ENCODE measurements at places on chromosomes 2 and 18. TPM values are rescaled to one million over a fixed set of nuclear protein-coding genes. Genes with fewer than 3 reads are reported as not detected.

- DNase-seq = no peak
Measured at GRCh38 chr2:32752952-32753351, 125.1 kb downstream of the TTC27 start.

- no peak for DNase-seq
Measured at GRCh38 chr2:150690261-150690660, 202.8 kb upstream of the RND3 start.

- no peak for DNase-seq
Measured at GRCh38 chr2:129796801-129797488, 182.5 kb upstream of the RAB6C start.

DNA sequence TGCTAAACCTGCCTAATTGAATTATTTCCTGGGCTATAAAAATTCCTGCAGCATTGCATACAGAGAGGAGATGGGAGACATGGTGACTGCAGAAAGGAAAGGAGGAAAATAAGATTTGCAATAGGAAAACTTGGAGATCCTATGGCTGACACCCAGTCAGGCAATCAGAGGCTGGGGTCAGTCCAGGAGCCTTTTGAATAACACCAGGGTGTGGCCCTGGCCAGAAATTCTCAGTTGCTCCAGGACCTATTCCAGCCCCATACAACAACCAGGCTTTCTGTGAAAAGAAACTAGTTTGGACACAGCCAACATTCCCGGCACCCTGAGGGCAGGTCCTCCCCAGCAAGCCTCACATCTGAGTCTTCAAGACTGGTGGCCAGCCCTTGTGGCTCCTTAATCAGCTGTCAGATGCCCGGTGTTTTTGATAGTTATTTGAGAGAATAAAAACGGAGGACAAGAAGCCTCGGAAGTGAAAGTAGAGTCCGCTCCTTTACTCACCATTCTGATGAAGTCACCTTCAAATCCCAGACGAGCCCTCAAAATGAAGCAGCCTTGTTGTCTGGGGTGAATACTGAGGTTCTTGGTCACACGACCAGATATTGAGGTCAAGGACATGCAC lies 31.1 kb upstream of the GMCL1 start:
- no peak for DNase-seq

GRCh38 chr2:149653831-149654445 lies 66.4 kb upstream of the MMADHC start:
- DNase-seq = no peak

DNA sequence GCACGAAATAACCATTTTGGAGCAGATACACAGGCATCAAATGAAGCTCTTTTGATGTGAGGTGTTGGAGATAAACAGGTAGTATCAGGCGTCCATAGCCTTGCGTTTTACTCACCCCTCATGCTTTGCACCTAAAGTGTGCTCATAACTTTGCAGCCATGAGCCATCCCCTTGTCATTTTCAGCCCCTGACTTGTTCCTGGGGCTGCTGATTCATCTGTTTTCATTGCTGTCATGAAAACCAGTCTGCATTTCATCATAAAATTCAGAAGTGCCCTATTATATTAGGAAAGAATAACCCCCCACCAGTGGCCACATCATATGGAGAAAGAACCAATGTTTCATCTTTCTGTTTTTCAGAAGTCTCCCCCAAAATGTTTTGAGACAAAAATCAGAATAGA lies 329.7 kb upstream of the NRP2 start:
- no peak for DNase-seq

DNA sequence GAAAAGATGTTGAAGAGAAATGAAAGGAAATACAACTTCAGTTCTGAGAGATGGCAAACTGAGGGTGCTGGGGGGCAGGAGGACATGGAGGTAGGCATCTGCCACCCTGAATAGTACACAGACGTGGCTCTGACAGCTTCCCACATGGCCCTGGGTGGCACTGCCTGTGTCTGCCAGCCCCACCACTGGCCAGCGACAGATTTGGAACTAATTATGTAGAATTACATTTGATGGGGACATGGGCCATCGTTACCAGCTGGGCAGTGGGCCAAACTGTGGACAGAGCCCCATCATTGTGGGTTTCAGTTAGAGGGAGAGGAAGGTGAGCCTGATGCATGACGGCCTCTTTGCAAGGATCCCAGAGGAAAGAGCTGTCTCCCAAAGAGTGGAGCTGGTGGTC lies 216.0 kb upstream of the HAAO start:
- DNase-seq = no peak

- no peak for DNase-seq
Measured at GRCh38 chr18:49529596-49529995, 32.3 kb upstream of the LIPG start.

DNA sequence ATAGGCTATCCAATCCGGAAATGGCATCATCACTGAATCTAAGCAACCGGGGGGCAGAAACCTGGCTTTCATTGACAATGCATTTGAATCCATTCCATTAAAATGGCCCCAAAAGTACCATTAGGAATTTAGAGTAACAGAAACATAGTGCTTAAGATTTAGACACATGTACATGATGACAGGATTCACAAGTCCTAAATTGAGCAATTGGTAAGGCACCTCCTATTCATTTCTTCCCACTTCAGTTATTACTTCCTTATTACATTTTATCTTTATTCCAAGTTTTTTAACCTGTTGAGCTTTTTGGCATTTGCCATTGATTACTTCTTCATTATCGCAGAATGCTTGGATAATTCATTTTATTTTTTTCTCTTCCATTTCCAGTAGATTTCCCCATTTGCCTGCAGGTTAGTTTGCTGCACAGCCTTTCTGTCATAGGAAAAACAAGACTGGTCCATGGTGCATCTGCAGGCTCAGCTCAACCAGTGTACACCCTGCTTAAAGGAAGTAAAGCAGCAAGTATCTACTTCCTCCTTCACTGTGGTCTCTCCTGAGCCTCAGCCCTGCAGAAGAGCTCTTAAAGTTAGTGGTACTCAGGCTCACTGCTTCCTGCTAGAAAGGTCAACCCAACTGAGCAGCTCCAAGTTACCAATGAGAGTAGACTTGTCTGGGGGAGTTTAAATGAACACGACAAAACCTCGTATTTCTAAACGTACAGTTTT lies 89.2 kb downstream of the DOCK10 start:
- DNase-seq = peak; percentile 53

DNA sequence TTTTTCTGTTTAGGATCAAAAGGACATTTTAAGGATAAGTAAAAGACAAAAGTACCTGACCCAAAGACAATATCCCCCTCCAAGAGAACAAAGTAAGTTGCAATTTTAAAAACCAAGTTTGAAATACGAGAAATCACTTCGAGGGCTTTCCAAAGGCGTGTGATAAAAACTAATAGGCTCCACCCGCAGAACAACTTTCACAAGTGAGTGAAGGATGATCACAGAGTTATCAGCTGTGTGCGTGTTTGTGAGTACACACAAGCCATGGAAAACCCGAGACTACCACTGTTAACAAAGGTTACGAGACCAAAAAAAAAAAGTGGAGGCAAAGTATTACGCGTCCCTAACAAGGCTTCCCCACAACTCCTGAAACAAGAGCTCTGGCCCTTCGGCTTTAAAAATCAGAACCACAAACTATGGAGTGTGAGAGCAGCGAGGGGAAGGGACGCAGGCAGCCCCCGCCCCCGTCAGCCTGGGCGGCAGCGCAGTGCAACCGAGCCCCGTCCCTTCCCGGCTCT lies 719 bp downstream of the SMAD2 start:
- no peak for DNase-seq

GRCh38 chr2:129872446-129872845 lies 107.0 kb upstream of the RAB6C start:
- DNase-seq = no peak

DNA sequence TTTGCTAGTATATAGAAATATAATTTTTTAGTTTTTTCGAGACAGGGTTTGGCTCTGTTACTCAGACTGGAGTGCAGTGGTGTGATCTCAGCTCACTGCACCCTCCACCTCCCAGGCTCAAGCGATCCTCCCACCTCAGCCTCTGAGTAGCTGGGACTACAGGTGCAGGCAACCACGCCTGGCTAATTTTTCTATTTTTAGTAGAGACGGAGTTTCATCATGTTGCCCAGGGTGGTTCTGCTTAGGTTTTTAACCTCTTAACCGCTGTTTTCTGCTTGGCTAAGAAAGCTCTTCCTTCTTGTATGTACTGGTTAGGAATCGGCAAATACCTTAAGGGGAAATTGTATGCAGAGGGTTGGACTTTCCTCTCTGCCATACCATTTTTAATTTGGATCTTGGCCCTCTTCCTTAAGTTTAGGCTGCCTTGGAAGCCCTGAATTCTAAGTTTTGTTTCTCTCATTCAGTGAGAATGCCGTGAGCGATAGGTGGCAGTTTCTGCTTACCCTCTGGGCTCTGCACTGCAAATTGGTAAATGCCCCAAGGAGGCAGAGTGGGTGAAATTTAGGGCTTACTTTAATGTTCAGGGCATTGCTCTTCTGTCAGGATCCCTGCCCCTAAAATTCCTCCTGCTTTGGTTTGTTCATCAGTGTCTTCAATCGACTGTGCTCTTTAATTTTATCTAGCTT lies 32.3 kb downstream of the EML6 start:
- DNase-seq = no peak

DNA sequence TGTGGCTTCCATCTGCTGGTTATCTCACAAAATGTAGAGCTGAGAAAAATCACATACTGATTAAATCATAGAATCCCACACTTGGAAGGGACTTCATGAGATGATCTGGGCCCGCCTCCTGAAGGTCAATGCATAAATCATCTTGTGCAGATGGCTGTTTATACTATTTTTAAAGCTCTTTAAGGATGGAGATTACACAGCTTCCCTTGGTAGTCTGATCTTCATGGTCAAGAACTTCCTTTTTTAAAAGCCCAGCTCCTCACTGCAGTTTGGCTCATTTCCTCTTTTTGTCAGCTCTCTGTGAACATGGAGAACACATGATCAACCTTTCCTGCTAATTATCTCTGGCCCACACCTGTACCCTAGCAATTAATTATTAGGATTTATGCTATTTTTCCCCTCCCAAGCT lies 25.9 kb downstream of the GCG start:
- no peak for DNase-seq

Gene DHRS9
- total RNA-seq = 144 TPM

Gene KANSL1L
- 7.7 TPM for total RNA-seq

Gene FBXO15
- not detected for total RNA-seq
